ENCODE measurements at places on chromosomes 1 and 21.

GRCh38 chr1:9328201-9328600 lies 35.5 kb downstream of the SPSB1 start:
- no peak for DNase-seq

DNA sequence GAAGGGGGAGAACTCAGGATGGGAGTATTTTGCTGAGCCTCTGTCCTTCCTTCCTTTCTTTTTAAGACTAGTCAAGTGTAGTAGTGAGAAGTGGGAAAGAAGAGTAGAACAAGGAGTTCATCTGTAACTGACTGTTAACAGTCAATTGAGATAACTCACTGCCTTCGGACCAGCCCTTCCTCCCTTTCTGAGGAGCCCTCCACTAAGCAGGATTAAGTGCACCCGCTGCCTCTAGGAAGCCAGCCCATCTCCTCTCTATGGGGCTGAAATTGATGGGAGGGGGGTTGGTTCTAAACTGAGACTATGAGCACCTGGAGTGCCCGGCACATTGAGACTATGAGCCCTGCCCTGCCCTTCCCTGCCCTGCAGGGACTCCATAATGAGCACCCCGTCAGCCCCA lies 72.7 kb upstream of the TINAGL1 start:
- no peak for DNase-seq

DNA sequence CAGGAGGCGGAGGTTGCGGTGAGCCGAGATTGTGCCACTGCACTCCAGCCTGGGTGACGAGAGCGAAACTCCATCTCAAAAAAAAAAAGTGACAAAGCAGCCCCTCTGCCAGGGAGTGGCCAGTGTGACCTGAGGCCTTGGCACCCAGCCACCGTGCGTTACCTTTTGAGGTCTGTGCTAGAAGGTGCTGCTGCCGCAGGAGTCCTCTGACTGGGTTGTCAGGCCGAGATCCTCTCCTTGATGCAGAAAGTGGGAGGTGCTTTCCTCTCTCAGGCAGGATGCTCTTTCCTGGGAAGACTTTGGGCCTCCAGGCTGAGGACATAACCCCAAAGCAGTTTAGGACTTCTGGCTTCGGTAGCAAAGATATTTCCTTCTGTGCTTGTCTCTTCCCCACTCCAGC lies 280.5 kb upstream of the VAMP3 start:
- no peak for DNase-seq

DNA sequence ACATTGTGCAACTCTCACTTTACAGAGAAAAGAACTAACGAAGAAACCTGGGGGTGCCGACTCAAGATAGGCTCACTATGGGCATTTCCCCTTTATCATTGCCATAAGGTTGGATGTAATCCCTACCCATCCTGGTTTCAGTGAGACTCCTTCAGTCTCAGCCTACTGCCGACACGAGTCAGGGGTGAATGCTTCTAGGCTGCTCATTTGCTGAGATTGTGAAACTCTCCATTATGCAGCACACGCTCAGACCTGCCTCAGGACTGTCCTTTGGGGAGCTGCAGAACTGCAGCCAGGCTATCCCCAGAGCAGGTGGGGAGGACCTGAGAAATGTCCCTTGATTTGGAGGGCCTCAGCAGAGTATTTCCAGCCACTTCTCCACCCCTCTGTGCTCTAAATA lies 22.2 kb downstream of the TSHB start:
- no peak for DNase-seq

DNA sequence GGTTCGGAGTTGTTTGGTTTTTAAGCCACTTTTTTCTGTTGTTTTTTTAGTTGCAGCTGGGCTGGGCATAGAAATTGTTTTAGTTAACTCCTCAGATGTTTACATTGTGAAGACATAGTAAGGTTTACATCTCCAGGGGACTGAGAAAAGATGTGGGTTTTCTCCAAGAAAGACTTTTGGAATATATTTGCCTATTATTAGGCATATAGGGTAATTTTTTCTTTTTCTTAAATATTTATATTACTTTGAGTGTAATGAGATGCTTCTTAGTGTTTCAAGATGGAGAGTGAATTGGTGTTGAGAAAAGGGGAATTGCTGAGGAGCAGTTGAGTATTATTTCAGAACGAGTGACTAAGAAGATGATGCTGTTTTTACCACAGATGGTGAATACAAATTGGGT lies 26.6 kb upstream of the PIGK start:
- DNase-seq, result no peak

- DNase-seq, result no peak
Observed at GRCh38 chr1:234971586-234972297, 156.9 kb downstream of the TOMM20 start.

- no peak for DNase-seq
Observed at GRCh38 chr1:234969581-234970400, 158.8 kb downstream of the TOMM20 start.

Data from NCI-H1436 treated with DMSO at 0.1 percent for 48 hours (cell line).